NCI-H524 treated with DMSO at 0.1 percent for 48 hours (cell line): ENCODE measurements at places on chromosomes 2 and 18.
A peak's percentile ranks its signal among the peaks of the same experiment; 100 is the strongest.

DNA sequence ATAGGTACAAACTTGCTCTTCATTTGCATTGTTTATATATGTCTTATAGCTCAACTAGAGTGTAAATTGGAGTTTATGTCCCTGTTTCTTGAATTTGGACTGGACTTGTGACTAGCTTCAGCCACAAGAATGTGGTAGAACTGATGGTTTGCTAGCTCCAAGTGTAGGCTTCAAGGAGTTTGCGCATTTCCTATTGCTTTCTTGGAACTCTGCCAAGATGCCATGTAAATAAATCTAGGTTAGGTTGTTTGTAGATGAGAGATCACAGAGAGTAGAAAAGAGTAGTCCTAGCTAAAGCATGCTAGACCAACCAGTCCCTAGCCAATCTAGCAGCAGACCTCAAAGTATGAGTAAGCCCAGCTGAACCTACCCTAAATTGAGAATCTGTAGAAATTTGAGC lies 183.0 kb upstream of the CYP26B1 start:
- DNase-seq = no peak

GRCh38 chr2:76391678-76392077 lies 681.0 kb upstream of the GCFC2 start:
- DNase-seq = peak; percentile 81

DNA sequence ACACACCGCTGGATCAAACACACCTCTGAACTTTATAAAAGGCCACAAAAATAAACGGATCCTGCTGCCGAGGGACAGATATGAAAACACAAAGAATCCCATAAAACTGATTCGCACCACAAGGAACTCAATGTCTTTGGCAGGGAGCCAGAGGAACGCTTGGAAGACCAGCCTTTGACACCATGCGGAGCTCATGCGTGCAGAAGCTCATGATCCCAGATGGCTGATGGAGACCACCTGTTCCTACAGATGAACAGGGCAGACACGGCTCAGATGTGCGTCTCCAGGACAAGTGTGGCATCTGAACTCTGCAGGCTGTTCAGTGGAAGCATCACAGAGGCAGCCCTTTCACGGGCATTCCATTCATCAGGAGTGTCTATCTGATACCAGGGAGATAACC lies 24.9 kb downstream of the COPS9 start:
- DNase-seq = peak; percentile 72

GRCh38 chr2:173631127-173631460 lies 276.4 kb downstream of the CDCA7 start:
- DNase-seq = no peak

DNA sequence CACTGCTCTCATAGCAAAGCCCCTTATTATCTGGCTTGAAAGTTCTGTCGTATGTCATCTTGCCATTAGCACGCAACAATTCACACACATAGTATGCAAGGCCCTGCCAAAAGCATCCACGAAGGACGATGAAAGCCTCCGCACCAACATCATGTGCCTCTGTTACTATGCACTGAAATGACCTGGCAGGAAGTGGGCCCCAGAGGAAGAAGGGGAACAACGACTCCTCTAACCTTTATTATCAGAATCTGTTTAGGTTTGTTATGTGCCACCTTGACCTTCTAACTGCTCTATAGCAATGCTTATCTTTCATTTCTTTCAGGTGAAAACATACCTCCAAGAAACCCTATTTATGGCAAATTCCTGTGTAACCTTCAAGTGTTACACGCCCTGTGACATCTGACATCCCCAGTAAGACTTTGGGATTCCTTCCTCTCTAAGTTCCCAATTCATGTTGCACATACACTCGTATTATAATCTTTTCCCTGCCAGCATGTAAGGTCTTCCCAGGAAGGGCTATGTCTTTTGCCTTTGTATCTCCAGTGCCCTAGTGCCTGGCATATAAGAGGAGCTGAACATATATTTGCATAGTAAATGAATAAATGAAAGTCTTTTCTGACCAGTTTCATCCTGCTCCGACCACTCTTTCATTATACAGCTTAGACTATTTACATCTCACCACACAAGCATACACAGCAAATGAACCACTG lies 7.0 kb upstream of the NDUFV2 start:
- DNase-seq = no peak

GRCh38 chr2:28068527-28068926 lies 178.0 kb downstream of the BABAM2 start:
- DNase-seq = no peak
